Activated naive CD4-positive, alpha-beta T cell treated with anti-CD3 and anti-CD28 coated beads for 36 hours (primary cell): ENCODE measurements at places on chromosomes 1 and 21. TPM values are rescaled to one million over a fixed set of nuclear protein-coding genes. Genes with fewer than 3 reads are reported as not detected.

AGO3 gene
- total RNA-seq = 28.2 TPM

RPTN gene
- total RNA-seq = not detected

LCE1D gene
- total RNA-seq = not detected

RGS16 gene
- 37.3 TPM for total RNA-seq

RNF186 gene
- not detected for total RNA-seq

L1TD1 gene
- total RNA-seq = not detected

DNASE2B gene
- not detected for total RNA-seq

VSIG8 gene
- not detected for total RNA-seq

TCEANC2 gene
- total RNA-seq = 13.0 TPM

LAMB3 gene
- 11.8 TPM for total RNA-seq

NEK7 gene
- 45.6 TPM for total RNA-seq

PGLYRP3 gene
- total RNA-seq = not detected

KCND3 gene
- total RNA-seq = not detected

MYBPH gene
- not detected for total RNA-seq

OR2T5 gene
- not detected for total RNA-seq

CDA gene
- not detected for total RNA-seq

RHOU gene
- total RNA-seq = 0.17 TPM

GAS5 gene
- total RNA-seq = 1,374 TPM

C1orf226 gene
- total RNA-seq = 0.17 TPM

TCP10L gene
- 0.30 TPM for total RNA-seq

LCE1F gene
- total RNA-seq = not detected

DNA sequence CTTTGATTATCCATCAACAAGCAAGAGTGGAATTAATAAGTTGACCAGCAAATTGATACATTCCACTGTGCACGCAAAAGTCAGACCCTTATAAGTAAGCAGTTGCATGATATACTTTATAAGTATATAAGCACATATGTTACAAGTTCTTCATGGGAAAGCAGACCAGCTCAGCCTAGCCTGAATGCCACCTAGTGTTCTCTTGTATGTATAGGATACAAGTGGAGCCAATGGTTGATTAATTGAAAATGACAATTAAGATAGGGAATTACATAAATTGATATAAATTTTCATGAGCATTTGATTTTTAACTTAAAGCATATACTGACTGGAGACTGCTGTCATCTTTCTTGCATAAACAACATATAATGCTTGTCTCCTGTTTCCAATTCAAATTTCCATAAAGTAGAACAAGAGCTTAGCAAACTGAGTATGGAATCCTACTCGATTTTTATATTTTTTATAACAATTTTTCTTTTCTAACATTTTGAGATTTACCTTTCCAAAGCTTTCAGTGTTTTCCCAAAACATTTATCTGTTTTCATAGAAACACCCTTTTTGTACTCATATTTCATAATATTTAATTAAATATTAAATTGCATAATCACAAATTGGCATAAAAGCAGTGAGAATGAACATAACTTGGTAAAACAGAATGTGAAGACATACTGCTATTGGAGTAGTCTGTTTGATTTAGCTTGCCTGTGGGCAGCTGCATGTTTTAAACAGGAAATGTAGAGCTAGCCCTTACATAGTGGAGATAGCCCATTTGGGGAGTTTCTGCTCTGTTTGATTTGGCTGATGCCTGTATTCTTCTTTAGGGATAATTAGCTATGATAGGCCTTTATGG, 62.8 kb downstream of the MAGI3 start:
- peak; percentile 18 for DNase-seq

GRCh38 chr1:230084408-230085177, 17.6 kb downstream of the GALNT2 start:
- DNase-seq = peak; percentile 91

DNA sequence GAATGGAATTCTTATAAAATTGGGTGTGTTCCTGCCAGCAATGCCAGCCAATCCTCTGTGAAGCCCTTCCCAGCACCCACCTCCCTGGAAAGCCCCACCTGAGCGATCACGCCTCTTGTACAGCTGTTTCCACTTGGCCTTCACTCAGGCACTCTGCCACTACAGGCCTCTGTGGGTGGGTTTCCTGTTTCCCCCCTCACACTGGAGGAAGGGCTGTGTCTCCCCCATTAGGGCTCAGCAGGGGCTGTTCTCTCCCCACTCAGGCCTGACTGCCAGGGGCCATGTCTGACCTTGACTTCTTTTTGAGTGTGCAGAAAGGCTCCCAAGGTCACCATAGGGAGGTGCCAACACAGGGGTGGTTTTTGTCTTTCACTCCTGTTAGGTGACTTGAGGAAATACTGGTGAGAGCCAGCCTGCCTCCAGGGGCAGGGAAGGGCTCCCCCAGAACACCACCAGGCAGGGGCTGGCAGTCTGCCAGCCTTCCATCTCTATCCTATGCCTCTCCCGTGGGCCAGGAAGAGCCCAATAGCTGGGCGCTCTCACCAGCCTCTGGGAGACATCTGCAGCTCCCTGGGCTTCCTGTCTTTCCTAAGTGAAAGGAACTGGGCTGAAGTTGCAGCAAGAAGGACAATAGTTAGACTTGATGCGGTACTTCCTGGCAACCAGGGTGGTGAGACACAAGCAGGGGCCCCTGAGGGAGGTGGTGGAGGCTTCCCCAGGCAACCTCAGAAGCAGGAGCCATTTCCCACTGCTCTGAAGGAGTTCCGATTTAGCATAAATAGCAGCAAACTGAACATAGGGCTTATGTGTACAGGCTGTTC, 49.1 kb downstream of the ELK4 start:
- DNase-seq = peak; percentile 8

- DNase-seq = peak; percentile 61
These were observed 12.0 kb upstream of the ADORA3 start for GRCh38 chr1:111515291-111516004.

DNA sequence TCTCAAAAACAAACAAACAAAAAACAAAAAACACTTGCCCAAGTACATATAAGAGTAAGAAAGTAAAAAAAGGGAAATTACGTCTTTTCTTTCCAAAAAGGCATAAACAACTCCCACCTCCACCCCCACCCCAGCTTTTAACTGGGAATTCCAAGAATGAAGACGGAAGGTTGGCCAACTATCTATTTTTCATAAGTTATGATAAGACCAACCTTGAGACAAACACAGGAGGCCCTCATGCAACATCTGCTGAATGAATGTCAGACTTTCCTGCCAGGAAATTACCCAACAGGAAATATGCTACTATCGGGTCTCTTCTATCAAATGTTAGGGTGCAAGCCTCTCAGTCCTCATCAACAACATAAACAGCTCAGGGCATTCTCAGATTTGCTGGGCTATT, 1.9 kb downstream of the BSDC1 start:
- no peak for DNase-seq

- no peak for DNase-seq
These were observed 76.5 kb downstream of the GALNT2 start for GRCh38 chr1:230143534-230143933.

DNA sequence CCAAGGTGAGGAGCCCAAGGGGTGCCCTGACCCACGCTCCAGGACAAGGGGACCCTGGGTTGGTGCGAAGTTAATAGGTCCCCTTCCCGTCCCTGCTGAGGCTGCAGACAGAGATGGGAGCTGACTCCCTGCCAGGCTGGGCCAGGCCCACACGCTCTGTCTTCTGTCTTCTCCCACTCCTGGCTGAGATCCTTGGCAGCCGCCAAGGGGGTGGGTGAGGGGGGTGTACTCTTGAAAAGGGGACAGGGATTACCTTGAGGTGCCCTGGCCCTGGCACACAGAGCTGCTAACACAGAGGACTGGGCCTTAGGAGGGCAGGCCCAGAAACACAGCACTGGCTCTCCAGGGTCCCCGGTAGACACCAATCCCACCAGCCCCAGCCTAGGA, 11.0 kb upstream of the CTRC start:
- DNase-seq = no peak

DNA sequence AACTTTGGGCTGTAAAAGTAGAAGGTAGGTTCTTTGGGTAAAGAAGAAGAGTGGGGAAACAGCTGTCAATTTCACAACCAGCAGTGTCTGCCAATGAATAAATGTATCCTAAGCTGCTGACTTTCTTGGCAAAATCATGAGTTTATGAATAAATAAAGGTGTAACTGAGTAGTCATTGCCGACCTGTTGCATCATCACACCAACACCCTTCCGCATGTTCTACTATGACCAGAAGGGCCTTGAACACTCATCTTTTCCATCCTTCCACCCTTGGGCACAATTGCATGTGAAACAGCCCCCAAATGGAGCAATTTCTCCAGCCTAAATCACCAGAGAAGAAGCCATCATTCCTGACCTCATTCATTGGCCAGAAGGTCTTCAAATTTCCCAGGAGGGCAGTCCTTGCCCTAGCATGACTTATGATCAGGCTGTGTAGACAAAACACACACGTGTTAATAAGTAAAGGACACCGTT, 31.2 kb upstream of the QSOX1 start:
- DNase-seq = no peak

- no peak for DNase-seq
These were observed 104.1 kb downstream of the RIPK4 start for GRCh38 chr21:41662761-41663160.

GRCh38 chr1:84871181-84871580, 21.8 kb downstream of the LPAR3 start:
- no peak for DNase-seq

DNA sequence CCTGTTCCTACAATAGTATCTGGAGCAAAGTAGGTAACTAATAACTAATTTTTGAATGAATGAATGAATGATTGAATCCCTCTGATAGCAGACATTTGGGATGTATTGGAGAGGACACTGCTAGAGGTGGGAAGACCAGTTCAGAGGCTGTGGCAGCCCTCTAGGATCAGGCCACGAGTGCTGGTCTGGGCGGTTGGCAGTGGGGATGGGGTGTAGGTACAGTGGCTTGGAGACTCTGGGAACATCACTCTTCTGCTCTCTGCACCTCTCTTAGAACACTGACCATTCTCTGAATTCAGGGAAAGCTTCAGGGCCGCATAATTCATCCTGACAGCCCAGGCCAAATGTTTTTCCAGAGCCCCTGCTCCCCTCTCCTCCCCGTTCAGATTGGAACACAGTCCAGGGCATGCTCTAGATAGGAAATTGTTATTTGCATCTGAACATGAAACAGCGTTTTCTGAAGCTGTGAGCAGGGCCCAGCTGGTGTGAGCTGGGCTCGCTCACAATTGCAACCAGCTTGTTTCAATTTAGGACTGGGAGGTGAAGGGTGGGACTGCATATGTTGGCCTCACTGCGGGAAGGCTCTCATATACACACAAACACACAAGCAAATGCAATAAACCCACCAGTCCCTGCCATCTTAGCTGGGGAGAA, 253.1 kb upstream of the USP24 start:
- DNase-seq = no peak

GRCh38 chr1:228984646-228985631, 249.7 kb downstream of the RHOU start:
- DNase-seq = no peak

- DNase-seq = no peak
These were observed 31.0 kb downstream of the DDX20 start for GRCh38 chr1:111786669-111787207.

DNA sequence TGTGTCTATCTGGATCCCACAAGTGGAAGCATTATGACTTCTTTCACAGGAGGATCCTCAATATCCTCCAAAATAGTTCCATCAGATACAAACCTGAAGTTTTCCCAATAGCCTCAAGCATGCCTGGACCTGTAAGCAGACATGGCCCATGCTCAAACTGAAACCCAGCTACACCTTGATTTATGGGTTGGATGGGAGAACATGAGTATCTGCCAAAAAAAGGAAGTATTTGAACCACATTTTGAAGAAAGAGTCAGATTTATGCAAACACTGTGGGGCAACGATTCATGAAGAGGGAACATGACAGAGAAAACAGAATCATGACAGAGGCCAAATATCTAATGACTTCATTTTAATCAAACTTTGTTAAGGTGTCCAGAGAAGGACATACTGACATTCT, 351.0 kb upstream of the NFIA start:
- no peak for DNase-seq

GRCh38 chr1:116379057-116379630, 6.1 kb downstream of the ATP1A1 start:
- no peak for DNase-seq

GRCh38 chr1:28378906-28379305, 9.4 kb downstream of the PHACTR4 start:
- no peak for DNase-seq

GRCh38 chr1:226217273-226217672, 6.2 kb upstream of the MIXL1 start:
- DNase-seq = no peak

DNA sequence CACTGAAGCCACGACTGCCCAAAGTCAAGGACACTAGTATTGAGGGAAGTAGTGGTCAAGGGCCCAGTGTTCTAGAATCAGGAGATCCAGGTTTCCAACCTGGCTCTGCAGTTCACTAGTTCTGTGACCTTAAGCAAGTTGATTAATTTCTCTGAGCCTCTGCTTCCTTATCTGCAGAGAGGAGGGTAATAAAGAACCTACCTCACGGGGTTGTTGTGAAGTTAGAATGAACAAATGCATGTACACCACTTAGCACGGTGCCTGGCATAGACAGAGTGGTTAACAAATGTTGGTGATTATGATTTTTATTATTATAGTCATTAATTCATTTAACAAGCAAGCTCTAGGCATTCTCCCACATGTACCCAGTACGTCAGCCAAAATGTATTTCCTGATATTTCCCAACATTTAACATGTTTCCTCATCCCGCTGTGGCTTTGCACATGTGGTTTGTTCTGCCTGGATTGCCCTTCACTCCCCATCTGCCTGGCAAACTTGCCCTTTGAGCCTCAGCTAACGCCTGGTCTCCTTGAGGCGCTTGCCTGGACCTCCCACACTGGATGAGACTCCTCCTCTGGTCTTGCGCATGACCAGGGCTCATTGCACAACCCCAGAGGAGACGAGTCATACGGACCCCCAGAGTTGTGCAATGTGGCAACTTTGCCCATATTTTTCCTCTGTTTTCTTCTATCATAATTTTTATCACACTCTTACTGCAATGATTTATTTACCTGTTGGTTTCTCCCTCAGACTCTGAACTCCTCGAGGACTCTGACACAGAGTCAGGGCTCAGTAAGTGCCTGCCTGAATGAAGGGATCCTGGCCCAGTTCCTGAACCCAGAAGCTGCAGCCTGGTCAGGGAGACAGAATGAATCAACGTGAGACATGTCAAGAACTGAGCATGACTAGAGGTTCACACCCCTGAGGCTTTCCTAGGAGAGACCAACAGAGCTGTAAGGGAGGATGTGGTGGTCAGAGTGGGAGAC, 20.7 kb upstream of the MFSD2A start:
- DNase-seq = no peak

GRCh38 chr1:176996456-176997090, 167.9 kb downstream of the ASTN1 start:
- no peak for DNase-seq

DNA sequence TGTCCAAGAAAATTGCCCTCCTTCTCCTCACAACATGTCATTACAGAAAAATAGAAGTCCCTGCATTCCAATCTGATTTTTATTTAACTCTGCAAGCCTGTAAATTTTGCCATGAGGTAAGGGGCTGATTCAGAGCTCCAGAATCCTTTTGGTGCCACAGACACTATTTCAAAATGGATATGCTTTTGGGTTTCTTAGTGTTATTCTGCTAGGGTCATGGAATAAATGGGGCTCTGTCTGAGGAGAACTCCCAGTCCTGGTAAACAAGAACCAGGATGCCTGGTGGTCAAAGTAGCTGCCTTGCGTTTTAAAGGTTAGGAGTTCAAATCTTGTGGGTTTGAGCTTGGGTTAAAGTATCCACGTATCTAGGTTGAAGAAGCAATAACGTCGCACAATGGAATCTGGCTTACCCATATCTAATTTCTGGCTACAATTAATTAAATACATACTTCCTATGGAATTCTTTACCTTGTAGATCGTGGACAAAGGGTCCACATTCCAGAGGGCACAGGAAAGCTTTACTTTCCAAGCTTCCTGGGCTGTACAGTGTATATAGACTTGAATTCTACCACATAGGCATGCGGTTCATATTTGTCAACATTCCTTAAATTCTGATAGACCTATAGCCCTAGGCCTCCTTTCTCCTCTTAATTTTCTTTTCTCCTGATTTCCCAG, 98.0 kb upstream of the CDC42BPA start:
- DNase-seq = no peak
